ENCODE measurements at places on chromosomes 6 and 20.

DNA sequence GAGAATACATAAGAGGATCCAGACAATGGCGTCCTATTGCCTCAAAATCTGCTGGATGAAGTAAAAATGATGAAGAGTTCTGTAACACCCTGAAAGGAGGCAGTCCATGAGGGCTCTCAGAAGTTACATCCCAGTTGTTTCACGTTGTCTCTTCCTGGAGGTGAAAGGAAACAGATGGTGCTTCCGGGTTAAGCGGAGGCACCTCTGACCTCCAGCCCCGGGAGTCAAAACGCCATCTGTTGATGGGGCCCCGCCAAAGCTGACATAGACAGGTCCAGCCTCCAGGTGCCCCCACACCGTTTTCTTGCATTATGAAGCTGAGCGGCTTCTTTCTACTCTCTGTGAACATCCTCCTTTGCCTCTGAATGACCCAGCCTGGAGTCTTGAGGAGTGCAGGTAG, 9.5 kb downstream of the SEMG2 start:
- no peak for DNase-seq

- DNase-seq = no peak
Measured at GRCh38 chr6:149012040-149012545, 265.3 kb downstream of the UST start.

- no peak for DNase-seq
Measured at GRCh38 chr6:146050168-146050567, 21.3 kb downstream of the GRM1 start.

GRCh38 chr6:25088513-25088912, 152.8 kb upstream of the RIPOR2 start:
- DNase-seq = no peak

GRCh38 chr6:32107406-32107805, 1.7 kb downstream of the TNXB start:
- no peak for DNase-seq

DNA sequence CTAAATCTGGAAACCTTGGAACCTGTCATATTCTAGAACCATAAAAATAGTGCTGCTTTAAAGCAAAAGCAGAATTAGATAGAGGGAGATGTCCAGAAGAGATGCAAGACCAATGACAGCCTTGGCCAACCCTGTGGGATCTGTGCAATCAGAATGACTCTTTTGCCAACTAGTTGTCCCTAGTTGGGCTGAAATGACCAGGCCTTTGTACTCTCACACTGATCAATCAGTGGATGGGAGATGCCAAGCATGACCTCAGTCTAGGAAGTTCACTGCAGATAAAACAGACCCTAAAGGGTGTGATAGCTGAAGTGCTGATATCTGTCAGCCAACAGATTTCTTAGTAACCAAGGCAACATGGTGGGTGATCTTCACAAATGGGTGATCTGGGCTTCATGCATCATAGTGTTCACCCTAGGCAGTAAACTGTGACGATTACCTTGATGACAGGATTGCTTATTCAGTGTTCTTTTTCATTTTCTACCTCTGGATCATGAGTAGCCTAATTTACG, 52.1 kb downstream of the BCKDHB start:
- DNase-seq = no peak

All from CD4-positive, alpha-beta T cell treated with Interleukin-17A for 1 hour (primary cell).